ENCODE measurements at places on chromosomes 2 and 18. TPM values are rescaled to one million over a fixed set of nuclear protein-coding genes. Genes with fewer than 3 reads are reported as not detected.

- DNase-seq = no peak
Measured at GRCh38 chr2:96344011-96344410, 8.4 kb downstream of the NCAPH start.

DNA sequence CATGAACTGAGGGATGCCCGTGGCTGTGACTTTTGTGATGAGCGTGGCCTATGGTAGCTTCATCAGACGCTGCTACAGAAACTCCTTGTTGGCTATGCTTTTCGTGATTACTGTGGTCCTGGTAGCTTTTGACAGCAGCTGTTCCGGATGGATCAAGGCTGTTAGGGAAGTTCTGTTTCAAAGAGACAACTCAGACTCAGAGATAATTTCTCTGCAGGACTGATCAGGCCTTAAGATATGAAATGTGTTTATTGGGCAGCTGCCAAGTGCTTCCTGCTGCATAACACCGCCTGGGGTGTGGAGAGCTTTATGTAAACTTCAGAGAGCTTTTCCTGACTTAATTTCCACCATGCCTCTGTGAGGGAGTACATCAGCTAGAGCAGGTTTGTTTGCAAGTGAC lies 243.8 kb downstream of the TSN start:
- DNase-seq = no peak

DNA sequence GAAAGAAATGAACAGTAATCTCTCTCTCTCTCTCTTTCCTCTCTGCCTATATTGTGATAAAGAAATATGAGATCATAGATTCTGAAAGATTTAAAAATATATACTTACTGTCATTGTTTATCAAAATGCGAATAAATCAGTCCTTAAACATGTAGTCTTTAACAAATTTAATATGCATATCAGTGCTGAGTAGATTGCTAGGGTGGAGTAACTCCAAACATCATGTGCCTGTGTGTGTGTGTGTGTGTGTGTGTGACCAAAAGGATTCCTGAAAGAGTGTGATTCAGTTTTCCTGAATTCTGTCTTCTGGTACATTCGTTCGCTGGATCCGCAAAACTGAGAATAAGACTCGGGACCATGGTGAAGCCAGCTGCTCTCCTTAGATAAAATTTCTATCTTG lies 24.0 kb upstream of the DSEL start:
- DNase-seq = no peak

GRCh38 chr2:38526195-38526594 lies 76.5 kb downstream of the HNRNPLL start:
- no peak for DNase-seq

Gene ERBB4
- 17.4 TPM for total RNA-seq
